ENCODE measurements at places on chromosomes 16 and 17.

DNA sequence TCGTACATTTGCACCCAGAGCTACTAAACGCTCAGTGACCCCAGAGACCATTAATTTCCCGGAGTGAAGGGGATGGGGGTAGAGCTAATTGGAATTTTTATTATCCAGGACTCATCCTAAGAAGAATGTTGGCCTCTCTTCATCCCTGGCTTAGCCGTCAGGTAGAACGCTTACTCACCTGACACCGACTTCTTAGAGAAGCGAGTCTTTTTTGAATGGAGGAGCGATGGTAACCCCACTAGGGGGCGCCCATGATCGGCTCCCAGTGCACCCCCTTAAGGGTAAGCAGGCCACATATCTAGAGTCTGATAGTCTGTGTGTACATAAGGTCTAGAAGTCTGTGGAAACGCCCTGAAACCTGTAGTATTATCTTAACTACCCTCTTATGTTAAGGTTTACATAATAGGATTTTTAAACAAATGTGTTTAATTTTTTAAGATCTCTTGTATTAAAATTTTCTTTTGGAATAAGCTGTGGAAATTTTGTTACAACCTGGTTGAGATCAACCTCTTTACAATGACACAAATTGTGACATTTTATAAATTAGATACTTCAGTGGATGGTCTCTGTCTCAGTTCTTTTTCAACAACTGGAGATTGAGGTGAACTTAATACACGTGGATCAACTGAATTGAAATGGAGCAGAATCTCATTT, 229.8 kb downstream of the CPPED1 start:
- DNase-seq, result peak; percentile 79

DNA sequence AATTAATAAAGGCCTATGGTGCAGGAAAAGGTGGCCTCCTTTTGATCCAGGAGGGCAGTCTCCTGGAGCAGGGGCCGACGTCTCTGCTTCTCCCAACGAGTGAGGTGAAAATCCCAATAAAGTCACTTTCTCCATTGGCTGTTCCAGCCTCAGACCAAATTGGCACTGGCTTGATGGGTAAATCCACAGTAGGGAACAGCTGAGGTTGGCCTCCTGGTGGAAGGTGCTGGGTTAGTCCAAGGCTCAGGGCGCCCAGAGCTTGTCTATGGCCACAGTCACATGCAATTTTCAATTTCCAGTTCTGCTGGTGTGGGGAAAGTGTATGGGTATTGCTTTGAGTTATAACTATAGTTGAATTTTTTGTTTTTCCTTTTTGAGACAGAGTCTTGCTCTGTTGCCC, 79.0 kb downstream of the NETO2 start:
- peak; percentile 9 for DNase-seq

DNA sequence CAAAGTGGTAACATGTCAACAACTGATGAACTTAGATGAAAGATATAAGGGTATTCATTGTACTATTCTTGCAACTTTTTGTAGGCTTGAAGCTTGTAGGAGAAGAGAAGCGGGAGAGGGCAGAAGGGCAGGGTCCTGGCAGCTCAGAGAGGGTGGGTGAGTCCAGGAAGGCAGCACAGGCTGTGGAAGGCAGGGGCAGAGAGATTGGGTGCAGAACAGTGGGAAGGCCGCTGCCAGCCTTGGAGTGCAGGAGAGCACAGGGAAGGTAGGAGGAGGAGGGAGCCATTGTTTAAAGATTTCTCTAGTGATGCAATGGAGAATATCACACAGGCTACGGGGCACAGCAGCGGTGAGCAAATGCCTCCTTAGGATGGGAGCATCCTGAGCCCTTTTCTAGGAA, 104.3 kb downstream of the N4BP1 start:
- DNase-seq, result no peak

DNA sequence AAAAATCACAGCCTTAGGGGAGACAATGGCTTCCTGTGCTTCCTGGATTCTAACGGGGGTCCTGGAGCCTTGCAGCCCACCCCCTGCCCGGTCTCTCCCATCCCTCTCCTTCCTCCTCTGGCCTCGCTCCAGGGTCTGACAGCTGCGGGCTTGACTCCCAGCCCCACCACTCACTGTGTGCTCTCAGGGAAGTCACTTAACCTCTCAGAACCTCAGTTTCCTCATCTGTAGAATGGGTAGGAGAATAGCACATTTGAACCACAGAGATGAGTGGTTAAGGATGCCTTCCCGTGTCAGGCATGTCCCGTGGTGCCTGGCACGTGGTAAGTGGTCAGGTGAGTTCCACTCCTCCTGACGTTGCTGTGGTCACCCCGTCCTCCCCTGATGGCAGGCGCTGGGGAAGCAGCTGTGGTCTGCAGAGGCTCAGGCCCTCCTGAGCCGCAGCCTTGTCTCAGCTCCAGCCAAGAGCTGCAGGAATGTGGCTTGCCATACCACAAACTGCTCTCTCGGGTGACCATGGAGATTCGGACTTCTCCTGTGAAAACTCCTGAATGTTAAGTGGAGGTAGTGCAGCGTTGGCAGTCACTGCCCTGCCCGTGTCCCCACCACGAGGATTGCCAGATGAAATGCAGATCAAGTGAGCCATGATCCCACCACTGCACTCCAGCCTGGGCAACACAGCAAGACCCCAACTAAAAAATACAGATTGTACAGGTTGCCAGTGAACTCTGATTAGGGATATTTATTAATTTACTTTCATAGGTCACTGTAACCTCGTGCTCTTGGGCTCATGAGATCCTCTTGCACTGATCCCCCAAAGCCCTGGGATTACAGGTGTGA, 85.7 kb downstream of the NT5M start:
- no peak for DNase-seq

DNA sequence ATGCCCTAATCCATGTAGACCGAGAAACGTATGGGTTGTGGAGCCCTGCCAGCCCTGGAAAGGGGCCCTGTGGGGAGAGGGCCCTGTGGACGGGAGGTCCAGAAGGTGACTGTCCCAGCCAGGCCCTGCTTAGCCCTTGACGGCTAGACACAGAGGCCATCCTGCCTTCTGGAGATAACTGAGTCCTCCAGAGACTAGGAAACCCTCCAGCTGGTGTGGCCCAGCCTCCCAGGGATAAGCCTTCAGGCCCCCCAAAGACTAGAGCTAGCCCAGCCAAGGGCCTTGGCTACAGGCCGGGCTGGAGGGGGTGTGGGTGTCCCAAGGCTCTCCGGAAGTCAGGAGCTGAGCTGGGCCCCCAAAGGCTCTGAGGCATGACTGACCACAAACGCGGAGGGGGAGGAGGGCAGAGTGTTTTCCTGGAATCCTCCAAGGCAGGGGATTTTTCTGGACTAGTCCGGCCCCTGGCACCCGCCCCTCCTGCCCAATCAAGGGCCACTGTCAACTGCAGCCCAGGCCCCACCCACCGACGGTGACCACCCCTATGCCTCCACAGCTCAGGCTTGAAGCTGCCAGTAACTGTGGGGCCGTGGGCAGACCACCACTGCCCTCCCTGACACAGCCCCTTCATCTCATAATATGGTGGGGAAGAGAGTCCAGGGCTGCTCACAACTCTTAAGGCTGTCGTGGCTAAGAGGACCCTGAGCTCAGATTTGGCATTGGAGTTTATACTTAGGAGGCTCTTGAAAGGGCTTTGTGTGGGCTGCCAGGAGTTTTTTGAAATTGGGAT, 885 bp upstream of the VASN start:
- no peak for DNase-seq

GRCh38 chr16:69784586-69784985, 22.5 kb downstream of the WWP2 start:
- no peak for DNase-seq

DNA sequence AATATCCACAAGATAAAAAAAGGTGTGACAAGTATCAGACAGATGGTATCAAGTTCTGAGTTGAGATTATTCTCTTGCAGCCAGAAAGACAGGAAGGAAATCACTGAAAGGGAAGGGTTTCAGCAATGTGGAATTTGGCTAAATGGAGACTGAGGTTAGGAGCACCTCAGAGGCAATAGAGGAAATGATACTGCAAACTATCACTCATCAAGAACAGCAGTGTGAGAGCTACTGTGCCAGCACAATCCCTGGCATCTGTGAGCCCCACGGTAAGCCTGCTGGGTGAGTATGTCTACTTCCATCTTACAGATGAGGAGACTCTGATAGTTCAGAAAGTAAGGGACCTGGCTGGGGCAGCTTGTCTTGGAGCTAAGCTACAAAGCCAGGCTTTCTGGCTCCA, 162.0 kb downstream of the SALL1 start:
- no peak for DNase-seq

- DNase-seq, result peak; percentile 48
These were observed 4.3 kb downstream of the MT1H start for GRCh38 chr16:56673921-56674320.

- DNase-seq, result no peak
These were observed 166.5 kb downstream of the STX8 start for GRCh38 chr17:9408868-9409829.

DNA sequence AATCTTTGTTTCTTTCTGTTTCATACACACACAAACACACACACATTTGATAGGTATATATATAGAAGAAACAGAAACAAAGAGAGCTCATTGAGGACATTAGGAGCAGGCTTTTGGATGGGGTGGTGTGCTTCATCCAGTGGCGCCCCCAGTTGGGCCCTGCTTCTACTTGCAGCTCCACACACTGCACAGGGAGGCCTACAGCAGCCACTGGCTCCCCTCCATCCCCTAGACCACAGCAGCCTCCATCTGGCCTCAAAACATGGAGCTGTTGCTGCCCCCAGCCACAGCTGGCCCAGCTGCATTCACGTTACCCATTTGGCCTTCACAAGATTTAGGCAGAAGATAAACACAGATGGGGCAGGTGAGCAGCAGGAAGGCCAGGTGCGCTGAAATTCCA, 33.1 kb upstream of the NF1 start:
- no peak for DNase-seq

GRCh38 chr16:262121-262745, 13.5 kb downstream of the RGS11 start:
- DNase-seq, result no peak

GRCh38 chr17:74632617-74633016, 9.1 kb upstream of the CD300E start:
- no peak for DNase-seq

DNA sequence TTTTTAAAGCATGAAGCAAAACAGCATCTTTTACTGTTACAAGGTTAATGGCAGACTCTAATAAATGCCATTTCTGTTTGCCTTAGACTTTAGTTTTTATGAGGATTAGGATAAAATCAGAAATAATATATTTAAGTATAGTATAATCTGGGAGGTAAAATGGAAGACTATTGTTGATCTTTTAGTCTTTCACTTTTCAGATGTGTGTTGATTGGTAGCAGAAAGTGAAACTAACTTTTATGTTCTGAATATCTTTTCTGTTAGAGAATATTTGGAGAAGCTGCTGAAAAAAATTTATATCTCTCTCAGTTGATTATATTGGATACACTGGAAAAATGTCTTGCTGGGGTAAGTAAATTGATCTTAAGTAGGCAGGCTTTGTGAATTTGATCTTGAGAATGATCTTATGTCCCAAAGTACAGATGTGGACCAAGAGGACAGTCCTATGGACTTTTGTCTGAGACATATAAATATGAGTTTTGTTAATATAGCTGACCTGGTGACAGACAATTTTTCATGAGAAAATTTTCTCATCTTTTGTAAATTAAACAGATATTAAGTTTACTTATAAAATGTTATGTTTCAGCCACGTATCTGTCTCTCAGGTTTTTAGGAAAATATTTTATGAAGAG, 64.1 kb downstream of the NF1 start:
- DNase-seq, result no peak

GRCh38 chr16:88569614-88569984, 604 bp upstream of the ZC3H18 start:
- no peak for DNase-seq

DNA sequence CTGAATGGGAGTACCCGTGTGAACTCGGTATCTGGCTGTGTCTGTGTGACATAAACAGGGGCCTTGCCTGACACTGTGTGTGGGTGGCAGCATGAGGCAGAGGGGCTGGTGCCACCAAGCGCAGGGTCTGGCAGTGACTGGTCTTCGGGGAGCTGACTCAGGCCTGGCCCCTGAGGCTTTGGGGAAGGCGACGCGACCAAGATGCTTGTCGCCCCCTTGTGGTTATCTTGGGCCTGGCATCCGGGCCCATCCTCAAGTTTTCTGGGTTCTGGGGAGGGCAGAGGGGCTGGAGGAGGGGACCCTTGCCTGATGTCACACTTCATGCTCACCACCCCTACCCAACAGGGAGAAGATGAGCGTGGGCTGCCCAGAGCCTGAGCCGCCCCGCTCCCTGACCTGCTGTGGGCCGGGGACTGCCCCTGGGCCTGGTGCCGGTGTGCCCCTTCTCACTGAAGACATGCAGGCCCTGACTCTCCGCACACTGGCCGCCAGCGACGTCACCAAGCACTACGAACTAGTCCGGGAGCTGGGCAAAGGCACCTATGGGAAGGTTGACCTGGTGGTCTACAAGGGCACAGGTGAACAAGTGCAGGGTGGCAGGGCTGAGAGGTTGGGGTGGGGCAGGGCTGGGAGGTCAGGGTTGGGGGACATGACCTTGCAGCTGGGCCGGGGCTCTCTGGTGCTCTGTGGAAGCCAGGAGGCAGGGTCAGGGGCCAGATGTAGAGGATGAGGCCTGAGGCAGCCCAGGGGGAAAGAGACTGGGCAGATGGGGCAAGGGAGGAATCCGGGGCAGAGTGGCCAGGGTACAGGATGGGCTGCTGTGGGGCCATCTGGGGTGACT, 24.9 kb downstream of the SBK1 start:
- DNase-seq, result peak; percentile 79

- peak; percentile 84 for DNase-seq
These were observed 348.7 kb upstream of the TNRC6C start for GRCh38 chr17:77609553-77610517.

GRCh38 chr16:10590342-10590741, 9.9 kb upstream of the EMP2 start:
- DNase-seq, result no peak

DNA sequence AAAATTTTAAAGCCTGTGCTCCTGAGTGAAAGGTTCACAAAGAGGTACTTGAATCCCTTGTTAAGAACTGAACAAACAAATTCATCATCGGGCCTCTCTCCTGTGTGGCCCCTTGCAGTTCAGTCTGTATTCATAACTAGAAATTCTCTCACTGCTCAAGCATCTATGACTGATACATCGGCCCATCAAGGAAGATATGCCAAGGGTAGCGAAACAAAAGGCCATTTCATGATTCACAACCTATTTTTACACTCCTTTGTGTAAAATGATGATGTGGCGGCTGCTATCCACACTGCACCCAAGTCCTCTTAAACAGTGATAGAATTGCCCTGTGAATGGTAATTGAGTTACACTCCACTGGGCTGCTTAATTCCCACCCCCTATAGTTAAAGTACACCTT, 204.6 kb downstream of the STX8 start:
- DNase-seq, result no peak

Measured in activated CD8-positive, alpha-beta memory T cell treated with anti-CD3 and anti-CD28 coated beads, Interleukin-2, amount 10 ng/mL, durations not matched to agents 7 days and 5 days (primary cell).